ENCODE measurements at places on chromosomes 5 and 9.
A peak's percentile ranks its signal among the peaks of the same experiment; 100 is the strongest.

GRCh38 chr9:127915801-127916719 lies 781 bp downstream of the ST6GALNAC4 start:
- DNase-seq = no peak

GRCh38 chr9:95937131-95937530 lies 61.6 kb downstream of the ERCC6L2 start:
- no peak for DNase-seq

- no peak for DNase-seq
Observed at GRCh38 chr9:79489261-79490000, 82.3 kb upstream of the TLE4 start.

- no peak for DNase-seq
Observed at GRCh38 chr5:75018805-75019587, 33.4 kb downstream of the GCNT4 start.

- no peak for DNase-seq
Observed at GRCh38 chr9:126833710-126834345, 26.6 kb upstream of the ZBTB34 start.

DNA sequence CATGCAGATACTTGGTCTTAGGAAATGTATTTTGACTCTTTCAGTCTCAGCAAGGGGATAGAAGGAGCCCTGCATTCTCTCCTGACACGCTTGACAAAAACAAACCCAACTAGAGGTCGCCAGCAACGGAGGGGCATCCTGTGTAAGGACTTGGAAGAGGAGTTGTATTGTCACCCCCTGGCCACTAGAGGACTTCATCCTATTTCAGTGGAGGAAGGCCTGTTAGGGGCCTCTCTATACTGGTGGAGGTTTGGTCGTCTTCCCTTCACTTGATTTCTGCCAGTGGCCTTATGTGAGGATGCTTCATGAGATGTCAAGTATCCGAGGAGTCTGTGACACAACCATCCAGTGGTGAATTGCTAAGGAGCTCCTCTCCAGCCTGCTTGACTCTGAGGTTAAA lies 122.8 kb upstream of the STC2 start:
- DNase-seq = peak; percentile 60

DNA sequence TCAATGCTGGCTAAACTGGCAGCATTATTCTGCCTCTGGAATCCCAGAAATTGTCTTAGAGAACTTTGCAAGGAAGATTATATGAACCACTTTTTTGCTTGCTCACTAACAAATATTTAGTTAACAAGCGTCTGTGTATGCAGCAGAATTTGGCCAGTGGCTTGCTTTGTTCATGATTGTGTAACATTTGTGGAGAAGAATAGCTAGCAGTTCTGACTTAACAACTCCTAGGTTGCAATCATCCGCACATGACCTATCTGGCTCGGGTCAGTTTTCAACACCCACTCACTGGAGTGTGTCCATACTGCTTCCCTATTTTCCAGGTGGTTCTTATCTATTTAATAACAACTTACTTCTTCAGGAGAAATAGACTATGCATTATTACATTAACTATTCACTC lies 98.5 kb downstream of the SNX18 start:
- DNase-seq = no peak

GRCh38 chr5:82354543-82354942 lies 76.4 kb upstream of the RPS23 start:
- no peak for DNase-seq

DNA sequence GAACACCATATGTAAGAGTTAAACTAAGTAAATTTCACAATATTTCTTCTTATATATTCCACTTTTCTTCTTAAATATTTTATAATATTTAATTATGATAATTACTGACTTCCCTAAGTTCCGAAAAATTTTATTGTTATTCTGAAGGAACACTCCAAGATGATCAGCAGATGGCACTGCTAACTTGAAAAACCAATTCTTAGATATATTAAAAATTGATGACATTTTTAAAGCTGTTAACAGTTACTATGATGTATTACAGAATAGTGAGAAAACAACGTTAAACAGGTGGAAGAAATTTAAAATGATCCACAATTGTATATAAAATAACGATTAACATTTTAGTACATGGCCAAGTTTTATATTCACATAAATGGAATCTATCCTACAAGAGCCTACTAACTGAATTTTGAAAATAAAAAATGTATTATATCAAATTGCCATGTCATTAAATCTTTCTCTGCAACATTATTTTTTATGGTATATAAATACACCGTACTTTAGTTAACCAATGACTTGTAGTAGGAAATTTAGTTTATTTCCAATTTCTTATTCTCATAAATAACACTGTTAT lies 30.1 kb upstream of the MUSK start:
- DNase-seq = no peak

DNA sequence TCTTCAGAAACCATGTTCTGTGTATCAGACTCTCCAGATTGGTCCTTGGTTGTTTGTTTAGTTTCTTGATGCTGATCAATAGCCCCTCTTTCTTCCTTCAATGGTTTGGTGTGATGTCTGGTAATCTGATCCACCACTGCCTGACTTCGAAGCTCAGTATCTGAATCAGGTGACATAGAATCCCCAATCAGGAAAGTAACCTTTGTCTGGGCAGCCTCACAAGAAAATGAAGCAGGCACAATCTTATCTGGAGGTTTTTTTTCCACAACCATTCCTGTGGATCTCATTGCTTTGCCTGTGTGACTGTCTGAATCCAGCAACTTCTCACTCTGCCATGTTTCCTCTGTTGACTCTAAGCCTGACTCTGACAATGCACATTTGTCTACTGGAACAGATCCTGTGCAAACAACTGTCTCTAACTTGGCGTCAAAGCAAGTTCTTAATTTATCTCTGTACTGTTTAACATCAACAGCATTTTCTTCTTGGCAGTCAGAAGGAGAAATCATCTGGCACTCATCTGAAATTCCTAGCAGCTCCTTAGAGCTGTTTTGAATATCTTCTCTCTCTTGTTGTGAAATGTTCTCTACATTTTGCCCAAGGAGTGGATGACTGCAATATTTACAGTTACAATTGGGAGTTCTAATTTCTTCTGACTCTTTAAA lies 37.1 kb upstream of the RAPGEF6 start:
- no peak for DNase-seq

DNA sequence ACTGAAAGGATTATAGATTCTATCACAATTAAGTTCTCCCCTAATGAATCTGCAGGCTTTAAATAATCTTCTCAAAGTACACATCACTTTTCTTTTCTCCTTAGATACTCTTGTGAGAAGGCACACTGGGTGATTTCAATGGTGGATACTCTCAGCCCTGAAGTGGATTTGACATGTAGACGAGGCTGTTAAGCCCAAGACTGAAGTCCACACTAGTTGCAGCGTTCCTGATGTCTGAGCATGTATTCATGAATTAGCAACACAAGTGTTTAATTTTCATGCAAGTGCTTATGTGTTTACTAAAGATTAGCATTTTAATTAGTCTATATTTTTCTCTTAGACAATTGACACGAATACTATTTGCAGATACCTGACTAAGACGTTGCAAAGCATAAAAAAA lies 218.9 kb downstream of the TMEM161B start:
- DNase-seq = no peak

DNA sequence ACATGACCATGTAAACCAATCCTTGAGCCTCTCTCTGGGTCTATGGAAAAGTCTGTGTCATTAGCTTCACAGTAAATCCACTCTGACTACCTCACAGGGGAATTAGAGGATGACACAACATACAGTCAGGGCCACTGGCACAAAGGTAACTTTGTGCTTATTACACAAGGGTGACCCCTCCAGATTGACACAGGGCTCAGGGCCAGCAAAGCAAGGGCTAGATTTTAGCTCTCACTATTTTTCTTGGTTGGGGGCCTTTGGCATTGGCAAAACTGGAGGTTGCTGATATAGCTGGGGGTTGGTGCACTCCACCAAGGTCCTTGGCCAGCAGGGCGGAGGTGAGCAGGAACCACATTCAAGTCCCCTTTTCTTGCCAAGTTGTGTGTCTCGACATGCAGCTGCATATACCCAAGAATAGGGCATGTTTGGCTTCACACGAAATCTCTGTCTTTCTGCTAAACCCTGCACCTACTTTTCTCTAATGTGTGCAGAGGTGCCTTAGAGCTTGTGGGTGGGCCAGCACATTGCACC lies 15.2 kb upstream of the OSMR start:
- no peak for DNase-seq
